CD8-positive, alpha-beta memory T cell (primary cell): ENCODE measurements at places on chromosomes 1 and 21. TPM values are rescaled to one million over a fixed set of nuclear protein-coding genes. Genes with fewer than 3 reads are reported as not detected.

The CTNNBIP1 gene
- 9.1 TPM for total RNA-seq

The ADGRB2 gene
- total RNA-seq: 0.57 TPM

The LMOD1 gene
- not detected for total RNA-seq

The NOTCH2NLA gene
- 18.6 TPM for total RNA-seq

The SLAMF6 gene
- 30.7 TPM for total RNA-seq

The NTMT2 gene
- total RNA-seq: not detected

The OLFML2B gene
- total RNA-seq: 0.22 TPM

The IL19 gene
- not detected for total RNA-seq

The PTPN7 gene
- 446 TPM for total RNA-seq

The FLG gene
- not detected for total RNA-seq

The CTSE gene
- not detected for total RNA-seq

The FCER1A gene
- total RNA-seq: not detected

The LCE4A gene
- not detected for total RNA-seq

DNA sequence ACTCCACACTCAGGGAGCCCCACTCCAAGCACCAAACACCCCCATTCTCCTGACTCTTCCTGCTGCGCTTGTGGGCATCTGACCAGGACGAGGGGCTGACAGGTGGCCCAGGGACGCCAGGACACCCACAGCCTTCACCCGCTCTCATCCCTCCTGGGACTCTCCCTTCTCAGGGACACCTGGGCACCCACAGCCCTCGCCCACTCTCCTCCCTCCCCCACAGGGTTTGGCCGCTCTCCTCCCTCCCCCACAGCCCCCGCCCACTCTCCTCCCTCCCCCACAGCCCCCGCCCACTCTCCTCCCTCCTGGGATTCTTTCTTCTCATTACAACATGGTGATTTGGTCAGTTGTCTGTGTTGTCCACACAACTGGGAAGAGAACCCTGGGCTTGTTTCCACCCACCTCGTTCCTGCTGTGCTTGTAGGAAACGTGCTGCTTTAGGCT, 43.4 kb downstream of the PRDM15 start:
- no peaks in the 10 kb centered on the region for H3K4me1 ChIP-seq
- no peaks in the 10 kb centered on the region for H3K27me3 ChIP-seq
- peaks cover 6% of the 10 kb centered on the region for H3K36me3 ChIP-seq
- no peak overlapping the region for H3K27ac ChIP-seq
- DNase-seq: no peak
- no peak overlapping the region for H3K4me3 ChIP-seq

DNA sequence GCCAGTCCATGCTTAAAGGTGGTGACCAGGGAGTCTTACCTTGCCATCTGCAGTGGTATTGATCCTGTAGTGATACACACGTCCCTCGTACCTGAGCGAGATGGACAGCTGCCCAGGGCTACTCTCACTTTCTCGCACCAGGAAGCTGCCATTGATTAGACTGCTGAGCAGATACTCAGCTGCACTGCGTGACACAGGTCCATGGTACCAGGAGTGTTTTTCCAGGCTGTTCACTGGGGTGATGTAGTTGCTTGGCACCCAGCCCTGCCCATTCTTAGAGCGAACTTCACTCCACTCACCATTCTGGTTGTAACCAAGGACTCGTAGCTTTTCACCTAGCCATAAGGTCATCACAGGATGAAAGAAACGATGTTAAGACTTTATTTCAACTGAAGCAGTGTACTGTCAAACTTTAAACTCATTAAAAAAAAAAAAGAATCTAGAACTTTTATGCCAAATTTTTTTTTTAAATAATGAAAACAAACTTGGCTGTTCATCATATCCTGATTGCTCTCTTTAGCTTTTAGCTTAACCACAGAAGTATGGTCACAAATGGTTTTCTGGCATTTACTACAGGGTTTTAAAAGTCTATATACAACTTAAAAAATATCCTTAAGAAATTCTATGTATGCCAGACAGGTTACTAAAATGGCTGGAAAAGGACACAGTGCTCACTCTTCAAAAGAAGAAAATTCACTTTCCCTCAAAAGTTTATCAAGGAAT, 44.6 kb downstream of the TOR3A start:
- no peak overlapping the region for H3K4me3 ChIP-seq
- peaks cover under 1% of the 10 kb centered on the region for H3K36me3 ChIP-seq
- peaks cover 19% of the 10 kb centered on the region for H3K4me1 ChIP-seq
- H3K27me3 ChIP-seq: no peaks in the 10 kb centered on the region

GRCh38 chr1:51661081-51661518, 44.2 kb downstream of the OSBPL9 start:
- H3K27me3 ChIP-seq: no peaks in the 10 kb centered on the region
- no peak overlapping the region for H3K27ac ChIP-seq
- peaks cover 2% of the 10 kb centered on the region for H3K36me3 ChIP-seq
- DNase-seq: no peak

DNA sequence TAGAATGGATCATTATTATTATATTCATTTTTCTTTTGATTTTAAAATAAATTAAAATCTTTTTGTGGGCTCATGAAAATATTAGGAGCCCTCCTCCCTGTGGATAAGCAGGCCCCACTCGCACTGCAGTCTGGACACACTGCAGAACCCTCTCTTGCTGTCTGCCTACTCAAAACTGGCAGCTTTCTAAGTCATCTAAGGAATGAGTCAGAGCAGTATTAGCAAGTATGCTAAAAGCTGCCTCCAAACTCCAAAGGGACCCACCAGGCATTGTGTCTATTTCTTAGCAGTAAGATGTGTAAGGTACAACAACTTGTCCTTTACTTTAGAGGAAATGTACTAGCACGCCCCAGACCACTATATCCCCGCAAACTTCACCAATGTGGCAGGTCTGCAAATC, 108.8 kb downstream of the SYF2 start:
- H3K4me3 ChIP-seq: no peak overlapping the region
- no peaks in the 10 kb centered on the region for H3K27me3 ChIP-seq
- H3K36me3 ChIP-seq: no peaks in the 10 kb centered on the region
- H3K4me1 ChIP-seq: peaks cover 9% of the 10 kb centered on the region

DNA sequence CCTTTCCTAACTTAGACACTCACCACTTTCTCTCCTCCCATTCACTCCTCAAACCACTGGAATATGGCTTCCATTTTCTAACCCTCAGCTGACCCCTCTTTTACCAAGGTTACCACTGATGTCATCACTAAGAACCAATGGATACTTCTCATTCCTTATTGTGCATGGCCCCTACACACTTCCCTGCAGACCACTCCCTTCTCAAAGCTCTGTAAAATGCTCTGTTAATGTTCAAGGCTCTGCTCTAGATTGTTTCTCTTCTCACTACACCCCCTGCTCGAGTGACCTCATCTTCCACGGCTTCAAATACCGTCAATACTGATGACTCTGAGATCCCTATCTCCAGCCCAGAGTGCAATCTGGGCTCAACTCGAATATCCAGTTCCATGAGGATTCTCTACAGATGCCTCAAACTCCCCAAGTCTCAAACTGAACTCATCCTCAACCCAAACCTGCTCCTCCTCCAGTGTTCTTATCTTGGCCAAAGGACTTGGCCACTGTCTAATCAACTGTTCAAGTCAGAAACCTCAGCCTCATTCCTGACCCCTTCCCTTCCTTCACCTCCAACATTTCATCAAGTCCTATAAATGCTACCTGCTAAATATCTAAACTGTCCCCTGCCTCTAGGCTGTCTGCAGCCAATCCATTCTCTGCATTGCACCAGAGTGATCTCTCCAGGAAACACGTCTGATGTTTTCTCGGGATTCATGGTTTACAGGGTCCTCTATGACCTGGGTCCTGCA, 41.3 kb upstream of the BMP8B start:
- H3K4me1 ChIP-seq: no peaks in the 10 kb centered on the region
- no peaks in the 10 kb centered on the region for H3K27me3 ChIP-seq
- H3K27ac ChIP-seq: no peak overlapping the region
- no peaks in the 10 kb centered on the region for H3K36me3 ChIP-seq
- no peak overlapping the region for H3K4me3 ChIP-seq

- H3K36me3 ChIP-seq: no peaks in the 10 kb centered on the region
- no peak overlapping the region for H3K4me3 ChIP-seq
- no peaks in the 10 kb centered on the region for H3K27me3 ChIP-seq
- no peaks in the 10 kb centered on the region for H3K4me1 ChIP-seq
- no peak overlapping the region for H3K27ac ChIP-seq
- no peak for DNase-seq
These were observed 19.2 kb upstream of the RLF start for GRCh38 chr1:40141878-40142535.

DNA sequence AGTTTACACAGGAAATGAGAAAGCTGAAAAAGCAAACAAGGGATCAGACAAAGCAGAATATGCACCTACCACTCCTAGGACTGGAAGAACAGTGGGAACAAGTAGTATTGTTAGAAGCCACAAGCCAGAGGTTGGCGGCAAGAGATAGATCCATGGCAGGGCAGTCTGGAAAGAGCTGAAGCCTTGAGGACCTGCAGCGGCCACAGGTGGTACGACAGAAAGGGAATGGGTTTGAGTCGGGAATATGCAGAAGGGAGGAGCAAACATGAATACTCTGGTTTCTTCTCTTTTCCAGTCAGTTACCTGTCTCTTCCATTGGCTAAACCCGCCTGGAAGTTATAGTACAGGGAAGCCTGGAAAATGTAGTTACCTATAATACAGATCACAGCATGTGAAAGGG, 3.9 kb upstream of the PCNX2 start:
- peaks cover 6% of the 10 kb centered on the region for H3K4me1 ChIP-seq
- DNase-seq: no peak
- no peak overlapping the region for H3K4me3 ChIP-seq
- no peaks in the 10 kb centered on the region for H3K27me3 ChIP-seq
- no peaks in the 10 kb centered on the region for H3K36me3 ChIP-seq
- H3K27ac ChIP-seq: no peak overlapping the region

GRCh38 chr1:171623651-171624331, 1.7 kb downstream of the MYOCOS start:
- no peak overlapping the region for H3K27ac ChIP-seq
- H3K27me3 ChIP-seq: no peaks in the 10 kb centered on the region
- H3K4me1 ChIP-seq: no peaks in the 10 kb centered on the region
- DNase-seq: no peak

DNA sequence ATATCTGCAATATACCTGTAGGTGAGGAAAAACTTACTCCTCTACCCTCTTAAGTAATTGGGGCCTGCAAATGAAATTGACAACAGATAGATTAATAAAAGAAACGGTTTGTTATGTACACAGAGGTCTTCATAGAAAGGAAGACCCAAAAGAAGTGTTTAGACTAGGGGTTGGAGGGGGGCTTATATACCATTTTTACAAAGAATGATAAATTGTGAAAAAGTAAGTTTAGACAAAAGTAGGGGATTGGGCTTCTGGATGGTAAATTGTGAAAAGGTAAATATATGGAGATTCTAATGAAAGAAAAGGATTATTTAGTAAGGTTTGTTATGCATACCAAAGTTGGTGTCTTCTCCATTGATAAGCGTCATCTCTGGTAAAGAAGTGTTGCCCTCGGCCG, 73.2 kb upstream of the KIAA1614 start:
- H3K4me1 ChIP-seq: no peaks in the 10 kb centered on the region
- no peak overlapping the region for H3K4me3 ChIP-seq
- no peak for DNase-seq
- no peak overlapping the region for H3K27ac ChIP-seq
- no peaks in the 10 kb centered on the region for H3K36me3 ChIP-seq

DNA sequence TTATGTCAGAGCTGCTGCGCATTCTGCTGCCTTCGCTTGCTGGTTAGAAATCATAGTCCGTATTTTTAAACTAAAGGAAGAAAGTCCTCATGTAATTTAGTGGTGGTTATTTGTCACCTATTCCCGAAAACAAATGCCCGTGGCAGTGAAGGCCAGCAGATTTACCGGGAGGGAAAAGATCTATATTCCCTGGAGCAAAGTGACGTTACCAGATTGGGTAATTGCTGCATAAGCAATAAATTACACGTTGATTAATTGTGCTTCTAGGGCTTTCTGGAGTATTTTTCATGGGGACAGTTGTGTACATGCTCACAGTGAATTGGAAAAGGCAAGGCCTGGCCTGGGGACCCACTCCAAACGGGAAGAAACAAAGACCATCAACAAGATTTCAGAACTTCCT, 298.7 kb downstream of the NPHP4 start:
- no peak overlapping the region for H3K4me3 ChIP-seq
- H3K36me3 ChIP-seq: no peaks in the 10 kb centered on the region
- DNase-seq: no peak
- H3K27me3 ChIP-seq: no peaks in the 10 kb centered on the region
- H3K4me1 ChIP-seq: no peaks in the 10 kb centered on the region
- H3K27ac ChIP-seq: no peak overlapping the region

DNA sequence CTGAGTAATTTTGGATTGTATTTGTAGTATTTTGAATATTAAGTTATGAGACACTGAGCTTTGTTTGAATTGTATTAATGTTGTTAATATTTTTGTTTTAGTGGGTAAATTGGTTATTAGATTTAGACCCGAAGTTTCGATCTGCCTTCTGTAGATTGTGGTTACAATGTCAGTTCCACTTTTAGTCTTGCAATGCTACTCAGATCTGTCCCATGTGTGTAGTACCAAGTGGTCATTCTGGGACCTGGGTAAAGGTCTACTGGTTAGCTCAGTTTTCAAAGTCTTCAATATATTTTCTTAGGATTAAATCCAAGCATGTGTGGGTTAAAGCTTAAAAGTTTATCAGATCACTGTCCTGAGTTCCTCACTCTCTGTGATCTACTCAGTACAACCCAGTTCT, 346.5 kb upstream of the PROX1 start:
- DNase-seq: no peak
- no peak overlapping the region for H3K27ac ChIP-seq
- H3K4me3 ChIP-seq: no peak overlapping the region
- no peaks in the 10 kb centered on the region for H3K36me3 ChIP-seq
- H3K27me3 ChIP-seq: no peaks in the 10 kb centered on the region

GRCh38 chr21:44348861-44349260, 4.6 kb upstream of the TRPM2 start:
- H3K4me3 ChIP-seq: no peak overlapping the region
- no peak for DNase-seq
- peaks cover 17% of the 10 kb centered on the region for H3K4me1 ChIP-seq

- DNase-seq: peak; percentile 85
- H3K4me1 ChIP-seq: peaks cover 37% of the 10 kb centered on the region
- no peaks in the 10 kb centered on the region for H3K36me3 ChIP-seq
- H3K27ac ChIP-seq: no peak overlapping the region
These were observed 3.7 kb downstream of the AURKAIP1 start for GRCh38 chr1:1371364-1371745.

DNA sequence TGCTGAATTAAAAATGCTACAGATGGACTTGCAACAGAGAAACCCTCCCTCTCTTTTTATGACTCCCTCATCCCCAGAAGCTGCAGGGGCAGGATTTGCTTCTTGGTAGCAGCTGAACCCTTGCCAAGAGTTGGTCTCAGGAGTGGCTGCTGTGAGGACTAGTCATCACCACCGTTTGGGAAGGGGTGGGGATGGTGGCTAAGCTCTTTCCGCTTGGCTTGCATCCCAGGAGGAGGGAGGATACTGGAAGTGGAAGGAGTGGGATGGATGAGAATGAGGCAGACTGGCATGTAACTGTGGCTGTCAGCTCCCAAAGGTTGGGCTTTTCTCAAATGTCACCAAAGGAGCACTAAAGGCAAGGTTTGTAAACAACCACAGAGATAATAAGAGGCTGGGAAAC, 50.8 kb upstream of the COL24A1 start:
- no peaks in the 10 kb centered on the region for H3K36me3 ChIP-seq
- H3K27me3 ChIP-seq: no peaks in the 10 kb centered on the region
- H3K27ac ChIP-seq: no peak overlapping the region
- H3K4me1 ChIP-seq: no peaks in the 10 kb centered on the region
- no peak for DNase-seq
- H3K4me3 ChIP-seq: no peak overlapping the region
